Stimulated activated naive CD8-positive, alpha-beta T cell treated with anti-CD3 and anti-CD28 coated beads, Interleukin-15, Interleukin-2, amounts not matched to agents 100 U/mL and 50 U/mL, for 24 hours (primary cell): ENCODE measurements at places on chromosomes 4 and X.

DNA sequence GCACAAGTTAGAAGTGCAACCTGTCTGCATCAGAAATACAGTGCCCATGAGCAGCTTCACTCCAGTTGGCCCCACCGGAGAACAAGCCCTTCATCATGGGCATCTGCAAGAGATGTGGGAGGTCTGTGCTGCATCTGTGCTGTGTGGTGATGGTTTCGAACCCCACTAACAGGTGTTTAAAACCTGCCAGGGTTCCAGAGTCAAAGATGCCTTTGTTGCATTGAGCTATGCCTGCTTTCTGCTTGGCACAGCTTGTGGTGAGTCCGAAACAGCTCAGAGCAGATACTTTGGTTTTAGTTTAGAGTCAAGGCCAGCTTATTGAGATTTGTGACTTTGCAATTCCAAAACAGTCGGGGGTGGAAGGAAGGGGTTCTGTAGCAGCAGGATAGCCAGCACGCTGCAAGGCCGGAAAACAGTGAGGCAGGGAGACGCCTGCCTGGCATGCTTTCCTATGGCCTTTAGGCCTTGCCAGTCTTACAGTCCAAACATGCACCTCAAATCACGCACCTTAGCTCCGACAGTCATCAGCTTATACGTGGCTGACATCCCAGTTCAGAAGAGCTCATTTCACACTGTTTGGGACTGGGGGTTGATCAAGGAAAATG lies 21.8 kb downstream of the MAGEA9 start:
- DNase-seq, result no peak

- DNase-seq, result no peak
These were observed 373.4 kb downstream of the PRDM5 start for GRCh38 chr4:120549011-120549570.

DNA sequence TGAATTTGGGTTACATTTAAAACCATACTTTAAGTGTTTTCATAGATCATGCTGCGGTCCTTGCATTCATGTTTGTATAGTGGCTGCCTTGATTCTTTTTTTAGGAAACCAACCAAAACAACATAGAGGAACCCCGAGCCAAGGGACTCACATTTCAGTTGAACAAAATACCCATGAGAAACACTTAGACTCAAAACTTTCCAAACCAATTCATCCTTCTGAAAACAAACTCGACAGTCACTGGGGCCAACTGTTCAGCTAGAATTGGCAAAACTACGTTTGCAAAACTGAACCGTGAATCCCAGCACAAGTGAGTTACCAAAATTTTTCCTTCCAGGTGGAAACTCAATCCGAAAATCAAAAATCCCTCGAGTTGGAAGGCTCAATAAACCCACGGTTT lies 1.4 kb downstream of the ADGRA3 start:
- DNase-seq, result no peak

- peak; percentile 14 for DNase-seq
These were observed 52.5 kb upstream of the ANTXR2 start for GRCh38 chr4:80125252-80126177.

- no peak for DNase-seq
These were observed 15.1 kb downstream of the CSF2RA start for GRCh38 chrX:1283741-1284140.

DNA sequence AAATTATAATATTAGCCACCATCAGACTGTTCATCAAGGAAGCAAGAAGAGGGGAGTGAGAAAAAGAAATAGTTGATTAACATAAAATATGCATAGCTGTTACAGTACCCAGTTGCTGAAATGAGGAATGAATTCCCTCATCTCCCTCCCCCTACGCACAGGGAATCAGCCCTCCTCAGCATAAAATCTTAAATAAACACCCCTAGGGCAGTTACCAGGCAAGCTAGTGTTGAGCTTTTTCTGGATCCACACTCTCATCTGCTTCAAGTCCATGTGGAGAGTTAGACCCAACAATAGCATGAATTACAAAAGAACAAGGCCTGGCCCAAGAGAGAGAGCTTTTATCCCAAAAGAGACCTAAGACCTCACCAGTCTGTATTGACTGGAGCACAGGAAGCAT lies 19.0 kb upstream of the SYTL4 start:
- DNase-seq, result no peak

GRCh38 chr4:67273666-67274065 lies 271.6 kb downstream of the CENPC start:
- no peak for DNase-seq

GRCh38 chr4:33924239-33924638 lies 2320.1 kb downstream of the ARAP2 start:
- no peak for DNase-seq
